ENCODE measurements at places on chromosomes 12 and 14.

DNA sequence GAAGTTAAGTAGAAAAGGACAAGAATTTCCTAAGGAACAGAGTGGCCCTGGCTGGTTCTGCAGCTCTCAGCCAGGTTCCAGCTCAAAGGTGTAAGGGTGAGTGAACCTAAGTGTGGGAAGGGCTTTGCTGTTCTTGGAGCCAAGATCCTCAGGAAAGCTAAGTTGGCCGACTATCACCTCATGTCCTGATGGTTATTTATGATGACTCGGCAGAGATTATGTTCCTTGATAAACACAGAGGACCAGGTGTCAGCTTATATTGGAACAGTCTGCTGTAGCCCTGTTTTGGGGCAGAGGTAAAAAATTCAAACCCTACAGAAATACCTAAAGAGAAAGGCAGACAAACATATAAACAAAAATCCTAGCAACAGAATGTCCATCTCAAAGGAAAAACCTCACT is 128.5 kb downstream of the TBX3 start:
- DNase-seq, result no peak

DNA sequence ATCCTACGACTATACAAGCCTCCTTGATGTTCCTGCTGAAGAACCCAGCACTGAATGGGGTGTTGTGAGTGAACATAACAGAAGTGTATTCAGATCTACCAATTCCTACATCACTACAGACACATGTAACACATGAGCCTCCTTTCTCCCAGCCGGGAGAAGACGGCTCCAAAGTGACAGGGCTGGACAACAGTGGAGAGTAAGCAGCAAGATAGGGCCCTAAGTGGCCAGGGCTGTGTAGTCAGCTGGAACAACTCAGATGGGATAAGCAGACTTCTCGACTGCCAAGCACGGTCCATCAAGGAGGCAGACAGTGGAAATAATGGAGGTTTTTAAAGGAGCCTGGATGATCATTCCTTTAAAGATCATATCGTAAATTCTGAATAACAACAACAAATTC is 73.5 kb downstream of the TTC7B start:
- DNase-seq, result no peak

GRCh38 chr12:76020731-76021672 is 10.6 kb downstream of the PHLDA1 start:
- no peak for DNase-seq

- DNase-seq, result no peak
Measured at GRCh38 chr12:12034344-12034743, 36.4 kb upstream of the BCL2L14 start.

- DNase-seq, result no peak
Measured at GRCh38 chr12:10661338-10661737, 12.5 kb downstream of the STYK1 start.

DNA sequence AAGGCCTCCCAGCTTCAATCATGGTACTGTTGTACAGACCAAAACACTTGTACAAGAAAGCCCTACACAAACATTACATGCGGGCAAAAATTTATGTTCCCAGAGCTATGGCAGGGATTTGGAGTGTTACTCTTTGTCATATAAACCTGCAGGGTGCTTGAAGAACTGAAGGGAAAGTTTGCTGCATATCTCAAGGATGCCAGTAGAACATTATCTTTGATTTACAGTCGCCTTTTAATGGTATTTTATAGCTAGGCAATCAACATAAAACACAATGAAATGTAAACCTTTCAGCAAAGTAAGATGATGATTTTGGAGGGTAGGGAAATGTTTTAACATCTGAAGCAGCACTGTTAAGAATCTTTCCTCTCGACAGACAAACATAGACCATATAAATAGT is 305.6 kb downstream of the KCNH5 start:
- DNase-seq, result no peak

GRCh38 chr12:108793756-108794441 is 62.6 kb upstream of the CORO1C start:
- no peak for DNase-seq

- no peak for DNase-seq
Measured at GRCh38 chr12:28517101-28517500, 326.8 kb downstream of the CCDC91 start.

- DNase-seq, result peak; percentile 76
Measured at GRCh38 chr12:95336387-95337067, 118.9 kb downstream of the VEZT start.

- no peak for DNase-seq
Measured at GRCh38 chr12:101939306-101939705, 61.9 kb downstream of the DRAM1 start.

DNA sequence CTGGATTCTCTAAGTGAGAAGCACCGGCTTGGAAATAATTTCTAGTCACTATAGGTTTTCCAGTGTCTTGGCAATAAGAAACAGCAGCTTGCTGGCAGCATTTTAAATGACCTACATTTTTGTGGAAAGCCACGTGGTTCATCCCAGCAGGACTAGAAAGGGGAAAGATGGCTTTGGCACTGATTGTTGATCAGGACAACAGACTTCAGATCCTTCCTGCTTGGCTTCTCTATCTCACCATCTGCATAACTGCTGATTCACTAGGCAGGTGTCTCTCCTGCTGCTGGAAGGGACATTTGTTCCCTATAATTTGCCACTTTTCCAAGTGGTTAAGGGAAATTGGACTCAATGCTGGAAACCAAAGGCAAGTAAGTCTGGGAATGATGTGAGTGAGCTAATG is 131.0 kb downstream of the TTC8 start:
- DNase-seq, result no peak

DNA sequence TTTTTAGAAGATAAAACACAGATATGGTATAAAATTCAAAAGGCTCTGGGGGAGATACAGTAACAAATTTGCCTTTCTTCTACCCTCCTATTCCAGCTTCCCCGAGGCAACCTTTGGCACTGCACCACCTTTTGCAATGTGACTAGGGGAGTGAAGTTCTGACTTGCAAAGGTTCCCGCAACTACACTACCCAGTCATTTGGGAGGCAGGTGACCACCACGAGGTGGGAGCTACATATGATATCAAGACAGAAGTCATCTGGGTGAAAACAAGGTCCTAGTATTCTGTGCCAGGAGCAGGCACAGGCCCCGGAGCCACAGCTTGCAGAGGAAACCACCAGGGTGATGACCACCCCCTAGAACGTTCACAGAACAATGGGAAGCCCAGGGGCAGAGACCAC is 141.5 kb downstream of the TTC7B start:
- no peak for DNase-seq

GRCh38 chr12:10771132-10771733 is 31.2 kb downstream of the TAS2R7 start:
- DNase-seq, result no peak

- DNase-seq, result no peak
Measured at GRCh38 chr14:64493455-64493854, 10.2 kb downstream of the ZBTB25 start.

DNA sequence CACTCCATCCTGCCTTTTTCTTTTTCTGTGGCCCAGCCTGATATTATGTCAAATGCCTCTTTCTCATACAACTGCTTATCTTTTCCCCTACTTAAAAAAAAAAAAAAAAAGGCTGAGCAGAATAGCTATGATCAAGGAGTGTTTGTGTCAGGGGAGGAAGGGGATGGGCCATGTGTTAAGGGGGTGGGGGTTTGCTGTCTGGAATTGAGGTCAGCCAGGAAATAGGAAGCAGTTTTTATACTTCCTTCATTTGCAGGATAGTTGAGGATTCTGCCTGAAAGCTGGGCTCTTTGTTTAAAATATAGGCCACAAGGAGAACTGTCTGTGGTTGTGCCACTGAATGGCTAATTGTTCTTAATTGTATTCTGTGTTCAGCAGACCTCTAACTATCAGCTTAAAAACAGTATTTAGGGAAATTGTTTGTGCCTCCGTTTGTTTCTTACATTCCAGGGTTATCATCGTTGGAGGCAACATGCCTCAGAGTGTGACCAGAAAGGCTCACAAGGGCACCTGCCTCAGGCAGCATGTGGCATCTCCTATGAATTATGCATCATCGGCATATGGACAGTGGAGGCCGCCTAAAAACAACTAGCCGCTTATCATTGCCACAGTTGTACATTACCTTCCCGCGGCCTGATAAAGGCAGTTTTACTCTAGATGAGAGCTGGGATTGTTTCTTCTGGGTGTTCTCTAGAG is 96.0 kb downstream of the SRGAP1 start:
- DNase-seq, result no peak

All from NCI-H2107 (cell line).